Psoas muscle (tissue), 8 donors: ENCODE measurements at places on chromosomes 2 and 18. TPM values are rescaled to one million over a fixed set of nuclear protein-coding genes. Genes with fewer than 3 reads are reported as not detected.

The UGT1A5 gene
- not detected for polyA plus RNA-seq

The RPL37A gene
- polyA plus RNA-seq, result 4,667 TPM

The CD226 gene
- 0.06 TPM for polyA plus RNA-seq

The FBXO36 gene
- polyA plus RNA-seq, result 0.44 TPM

- H3K4me1 ChIP-seq, result no peaks in the 10 kb centered on the region
- H3K27me3 ChIP-seq, result no peaks in the 10 kb centered on the region
- no peaks in the 10 kb centered on the region for H3K36me3 ChIP-seq
- H3K27ac ChIP-seq, result no peak overlapping the region
- H3K4me3 ChIP-seq, result no peak overlapping the region
Observed at GRCh38 chr2:215692387-215693079, 256.7 kb upstream of the FN1 start.

GRCh38 chr18:1648712-1649111 is 744.0 kb downstream of the ADCYAP1 start:
- DNase-seq, result no peak
- H3K27ac ChIP-seq, result no peak overlapping the region
- no peaks in the 10 kb centered on the region for H3K27me3 ChIP-seq
- H3K4me1 ChIP-seq, result no peaks in the 10 kb centered on the region
